Stomach (tissue), 19 donors: ENCODE measurements at places on chromosomes 6 and 20. TPM values are rescaled to one million over a fixed set of nuclear protein-coding genes. Genes with fewer than 3 reads are reported as not detected.
A peak's percentile ranks its signal among the peaks of the same experiment; 100 is the strongest.

- no peaks in the 10 kb centered on the region for H3K27me3 ChIP-seq
- DNase-seq = no peak
- peak overlapping the region; percentile 35 for H3K27ac ChIP-seq
- H3K4me1 ChIP-seq = peaks cover 21% of the 10 kb centered on the region
These were observed 29.7 kb downstream of the EIF2S2 start for GRCh38 chr20:34082232-34082887.

GRCh38 chr6:4957521-4958231, 46.2 kb downstream of the RPP40 start:
- no peak overlapping the region for H3K27ac ChIP-seq
- no peaks in the 10 kb centered on the region for H3K27me3 ChIP-seq
- no peak overlapping the region for H3K4me3 ChIP-seq
- DNase-seq = no peak
- H3K4me1 ChIP-seq = no peaks in the 10 kb centered on the region

GRCh38 chr6:16450285-16450684, 211.9 kb downstream of the GMPR start:
- peaks cover 19% of the 10 kb centered on the region for H3K4me1 ChIP-seq
- no peak overlapping the region for H3K27ac ChIP-seq
- H3K27me3 ChIP-seq = no peaks in the 10 kb centered on the region
- H3K36me3 ChIP-seq = no peaks in the 10 kb centered on the region
- no peak for DNase-seq

DNA sequence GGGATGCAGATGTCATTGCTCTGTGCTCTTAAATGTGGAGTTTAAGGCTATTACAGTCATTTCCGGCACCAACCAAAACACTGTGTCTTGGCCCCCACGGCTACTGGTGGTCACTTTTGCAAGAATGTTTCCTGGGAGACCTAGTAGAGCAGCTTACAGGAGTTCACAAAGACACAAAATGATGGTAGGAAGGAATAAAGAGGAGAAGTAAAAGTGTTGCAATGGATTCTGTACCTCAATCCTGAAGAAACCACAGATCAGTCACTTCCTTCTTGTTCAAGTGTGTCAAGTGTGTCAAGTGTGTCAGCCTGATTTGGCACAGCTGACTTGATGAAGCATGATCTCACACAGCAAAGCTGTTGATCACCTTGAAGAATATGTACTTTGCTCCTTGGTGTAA, 344.0 kb downstream of the PLCB1 start:
- no peak for DNase-seq
- no peaks in the 10 kb centered on the region for H3K36me3 ChIP-seq
- no peaks in the 10 kb centered on the region for H3K27me3 ChIP-seq
- no peak overlapping the region for H3K4me3 ChIP-seq

DNA sequence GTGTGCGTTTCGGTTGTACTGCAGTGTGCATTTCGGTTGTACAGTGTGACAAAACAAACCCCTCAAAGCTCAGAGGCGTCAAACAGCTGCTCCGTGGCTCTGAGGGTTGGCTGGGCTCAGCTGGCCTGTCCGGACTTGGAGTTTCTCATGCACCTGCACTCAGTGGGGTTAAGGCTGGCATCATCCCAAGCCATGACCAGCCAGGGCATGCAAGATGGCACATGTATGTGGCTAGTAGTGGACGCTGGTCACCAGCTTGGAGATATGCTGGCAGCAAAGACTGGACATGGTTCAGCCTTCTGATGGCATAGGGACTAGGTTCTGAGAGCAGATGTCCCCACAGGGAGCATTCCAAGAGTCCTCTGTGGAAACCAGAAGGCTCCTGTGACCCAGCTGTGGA, 187.2 kb downstream of the CDH4 start:
- no peak for DNase-seq
- H3K27ac ChIP-seq = no peak overlapping the region
- peaks cover 43% of the 10 kb centered on the region for H3K27me3 ChIP-seq
- no peak overlapping the region for H3K4me3 ChIP-seq

DNA sequence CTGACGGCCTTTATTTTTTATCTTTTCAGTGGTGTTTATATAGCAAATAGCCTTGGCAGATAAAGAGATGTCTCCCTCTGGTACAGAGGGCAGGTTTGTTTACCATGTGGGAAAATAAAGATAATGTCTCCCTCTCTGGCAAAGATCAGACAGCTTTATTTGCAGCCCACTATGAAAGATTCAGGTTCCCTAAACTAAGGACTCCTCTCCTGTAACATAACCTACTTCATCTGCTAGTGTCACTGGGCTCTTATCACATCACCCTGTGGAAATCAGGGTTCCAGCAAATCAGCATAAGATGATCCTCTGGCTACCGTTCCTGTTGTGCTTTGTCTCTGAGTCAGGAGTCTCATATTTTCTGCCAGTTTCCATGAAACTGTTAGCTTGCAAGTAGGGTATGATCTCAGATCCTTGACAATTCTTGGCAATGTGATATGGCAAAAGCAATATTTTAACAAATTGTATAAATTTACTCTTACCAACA, 3.1 kb downstream of the FBXL4 start:
- no peak for DNase-seq
- no peaks in the 10 kb centered on the region for H3K36me3 ChIP-seq
- no peak overlapping the region for H3K27ac ChIP-seq
- no peaks in the 10 kb centered on the region for H3K27me3 ChIP-seq
- H3K4me3 ChIP-seq = no peak overlapping the region

GRCh38 chr6:25035512-25036435, 100.0 kb upstream of the RIPOR2 start:
- no peak overlapping the region for H3K4me3 ChIP-seq
- H3K27me3 ChIP-seq = no peaks in the 10 kb centered on the region
- peaks cover 13% of the 10 kb centered on the region for H3K4me1 ChIP-seq
- H3K36me3 ChIP-seq = no peaks in the 10 kb centered on the region
- H3K27ac ChIP-seq = peak overlapping the region; percentile 16

GRCh38 chr6:159836718-159837490, 36.8 kb downstream of the PNLDC1 start:
- H3K27me3 ChIP-seq = no peaks in the 10 kb centered on the region
- no peak for DNase-seq
- no peaks in the 10 kb centered on the region for H3K4me1 ChIP-seq
- no peaks in the 10 kb centered on the region for H3K36me3 ChIP-seq
- H3K4me3 ChIP-seq = no peak overlapping the region

GRCh38 chr6:219019-219570, 73.2 kb upstream of the DUSP22 start:
- no peak for DNase-seq
- H3K4me3 ChIP-seq = no peak overlapping the region
- no peaks in the 10 kb centered on the region for H3K36me3 ChIP-seq
- H3K4me1 ChIP-seq = no peaks in the 10 kb centered on the region
- no peak overlapping the region for H3K27ac ChIP-seq

DNA sequence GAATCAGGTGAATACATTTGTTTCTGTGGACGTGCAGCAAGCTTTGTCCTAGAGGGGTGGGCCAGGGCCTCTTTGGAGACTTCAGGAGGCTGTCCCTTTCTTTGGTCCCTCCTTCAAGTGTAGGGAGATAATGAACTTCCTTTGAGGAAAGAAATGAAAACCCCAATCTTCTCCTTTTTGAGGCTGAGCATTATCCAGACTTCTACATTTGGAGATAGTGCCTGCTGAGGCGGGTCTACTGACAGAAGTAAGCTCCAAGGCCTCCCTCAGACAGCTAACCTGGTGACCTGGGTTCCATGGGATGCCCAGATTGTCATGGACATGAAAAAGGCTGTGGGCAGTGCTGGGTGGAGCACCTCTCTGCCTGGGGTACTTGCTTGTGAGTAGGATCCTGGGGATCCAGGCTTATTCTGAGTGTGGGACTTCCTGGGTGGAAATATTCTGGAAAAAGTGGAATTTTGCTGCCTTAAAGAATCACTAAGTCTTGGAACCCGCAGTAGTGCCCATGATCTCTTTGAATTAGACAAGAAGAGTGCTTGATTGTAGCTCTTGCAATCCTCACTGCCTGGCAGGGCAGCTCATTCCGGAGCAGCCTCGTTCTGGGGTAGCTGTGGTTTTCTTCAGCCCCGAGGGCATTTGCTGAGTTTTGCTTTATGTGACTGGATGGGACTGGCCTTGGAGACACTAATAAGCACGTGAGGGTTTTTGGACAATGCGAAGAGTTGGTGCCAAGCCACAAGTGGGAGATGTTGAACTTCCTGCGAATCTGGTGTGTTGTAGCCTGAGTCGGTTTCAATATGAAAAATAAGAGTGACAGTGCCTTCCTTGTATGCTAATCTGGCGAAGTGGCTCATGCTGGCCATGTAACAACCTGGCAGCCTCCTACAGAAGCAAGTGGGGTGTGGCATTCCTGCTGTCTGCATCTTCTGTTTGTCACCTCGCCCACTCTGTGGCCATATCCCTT, 28.1 kb downstream of the SNRNP48 start:
- no peaks in the 10 kb centered on the region for H3K36me3 ChIP-seq
- H3K27ac ChIP-seq = no peak overlapping the region
- DNase-seq = peak; percentile 38
- peaks cover 10% of the 10 kb centered on the region for H3K4me1 ChIP-seq
- H3K4me3 ChIP-seq = no peak overlapping the region

DNA sequence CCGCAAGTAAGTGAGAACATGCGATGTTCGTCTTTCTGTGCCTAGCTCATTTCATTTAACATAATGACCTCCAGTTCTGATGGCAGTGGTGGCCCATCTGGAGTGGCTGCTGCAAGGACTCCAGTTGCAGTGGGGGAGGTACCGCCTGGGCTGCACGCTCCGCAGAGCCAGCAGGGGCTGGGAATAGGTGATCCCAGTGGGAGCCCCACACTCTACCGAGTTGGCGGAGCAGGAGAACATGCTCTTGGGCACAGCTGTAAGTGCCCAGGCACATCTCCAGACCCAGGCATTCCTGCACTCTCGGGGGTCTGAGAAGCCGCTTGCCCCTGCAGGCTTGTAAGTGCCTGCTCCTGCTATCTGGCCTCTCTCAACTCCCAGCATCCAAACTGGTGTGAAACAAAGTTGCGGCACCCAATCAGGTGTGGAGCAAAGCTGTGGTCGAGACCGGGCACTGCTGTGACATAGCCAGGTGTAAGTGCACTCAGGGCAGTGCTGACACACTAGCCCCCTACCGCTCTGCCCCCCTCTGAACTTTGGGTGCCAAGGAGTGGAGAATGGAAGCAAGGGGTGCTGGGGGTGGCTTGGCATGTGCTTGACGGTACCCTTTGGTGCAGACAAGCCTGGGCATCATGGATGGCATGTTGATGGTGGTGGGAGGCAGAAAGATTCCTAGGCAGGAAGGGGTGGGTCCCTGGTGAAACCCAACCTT, 130.2 kb downstream of the HTR1B start:
- no peaks in the 10 kb centered on the region for H3K4me1 ChIP-seq
- DNase-seq = no peak
- no peak overlapping the region for H3K27ac ChIP-seq
- no peaks in the 10 kb centered on the region for H3K36me3 ChIP-seq
- H3K4me3 ChIP-seq = no peak overlapping the region

- no peak overlapping the region for H3K4me3 ChIP-seq
- peaks cover 53% of the 10 kb centered on the region for H3K4me1 ChIP-seq
- no peak overlapping the region for H3K27ac ChIP-seq
- peaks cover 40% of the 10 kb centered on the region for H3K36me3 ChIP-seq
- H3K27me3 ChIP-seq = no peaks in the 10 kb centered on the region
- DNase-seq = no peak
These were observed 6.3 kb downstream of the RRBP1 start for GRCh38 chr20:17675519-17676377.

- peaks cover 34% of the 10 kb centered on the region for H3K27me3 ChIP-seq
- H3K27ac ChIP-seq = no peak overlapping the region
- no peaks in the 10 kb centered on the region for H3K4me1 ChIP-seq
- no peak overlapping the region for H3K4me3 ChIP-seq
These were observed 17.2 kb upstream of the MAS1L start for GRCh38 chr6:29504961-29505360.

GRCh38 chr6:33903579-33903978, 99.8 kb upstream of the MLN start:
- H3K4me1 ChIP-seq = no peaks in the 10 kb centered on the region
- no peak for DNase-seq
- no peaks in the 10 kb centered on the region for H3K36me3 ChIP-seq

DNA sequence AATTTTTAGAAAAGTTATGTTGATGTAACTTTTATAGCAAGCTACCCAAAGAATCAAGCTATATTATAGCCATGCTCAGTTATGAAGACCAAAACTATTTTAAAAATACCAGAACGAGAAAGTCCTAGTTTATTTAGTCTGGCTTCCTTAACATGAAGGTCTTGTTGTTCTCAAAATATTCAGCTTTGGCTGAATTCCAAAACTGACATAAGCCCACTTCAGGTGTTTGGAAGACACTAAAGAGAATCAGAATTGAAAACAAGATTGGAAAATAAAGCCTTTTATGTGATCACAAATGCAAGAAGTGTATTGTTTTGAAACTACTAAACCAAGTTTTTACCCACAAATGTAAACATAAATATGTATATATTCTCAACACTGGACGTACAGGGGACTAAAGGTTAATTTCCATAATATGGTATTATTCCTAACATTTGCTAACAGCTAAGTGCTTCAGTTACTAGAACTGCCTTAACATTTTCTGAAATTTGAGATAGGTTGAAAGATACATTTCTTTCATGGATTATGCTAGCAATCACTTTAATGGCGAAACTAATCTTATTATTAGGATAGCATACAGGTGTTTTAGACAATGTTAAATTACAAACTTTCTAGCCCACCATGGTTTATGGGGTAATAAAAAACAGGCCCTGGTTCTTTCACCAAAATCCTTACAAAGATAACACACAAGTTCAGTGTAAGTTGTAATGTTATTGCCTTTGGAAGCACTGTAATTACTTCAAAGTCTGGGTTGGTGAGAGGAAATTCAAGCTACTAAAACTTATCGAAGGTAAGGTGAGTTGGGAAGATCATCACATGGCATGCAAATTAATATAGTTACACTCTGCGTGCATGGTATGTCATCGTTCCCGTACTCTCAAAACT, 1.6 kb downstream of the MAP3K5 start:
- no peaks in the 10 kb centered on the region for H3K36me3 ChIP-seq
- H3K4me1 ChIP-seq = peaks cover 37% of the 10 kb centered on the region
- H3K4me3 ChIP-seq = peak overlapping the region; percentile 90
- H3K27me3 ChIP-seq = no peaks in the 10 kb centered on the region
- H3K27ac ChIP-seq = peak overlapping the region; percentile 99
- DNase-seq = no peak

DNA sequence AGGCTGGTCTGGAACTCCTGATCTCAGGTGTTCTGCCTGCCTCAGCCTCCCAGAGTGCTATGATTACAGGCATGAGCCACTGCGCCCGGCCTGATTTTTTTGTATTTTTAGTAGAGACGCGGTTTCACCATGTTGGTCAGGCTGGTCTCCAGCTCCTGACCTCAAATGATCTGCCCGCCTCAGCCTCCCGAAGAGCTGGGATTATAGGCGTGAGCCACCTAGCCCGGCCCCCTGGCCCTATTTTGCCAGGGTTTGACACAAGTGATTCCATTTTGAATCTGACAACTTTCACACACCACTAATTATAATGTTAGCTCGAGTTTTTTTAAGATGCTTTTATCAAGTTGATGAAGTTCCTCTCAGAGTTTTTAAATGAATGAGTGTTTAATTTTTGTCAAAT, 25.6 kb downstream of the TTLL9 start:
- no peak overlapping the region for H3K27ac ChIP-seq
- H3K36me3 ChIP-seq = no peaks in the 10 kb centered on the region
- H3K4me1 ChIP-seq = no peaks in the 10 kb centered on the region
- no peaks in the 10 kb centered on the region for H3K27me3 ChIP-seq
- no peak for DNase-seq

- no peak for DNase-seq
- H3K27me3 ChIP-seq = no peaks in the 10 kb centered on the region
- no peak overlapping the region for H3K27ac ChIP-seq
These were observed 68.5 kb downstream of the CNKSR3 start for GRCh38 chr6:154441995-154442310.

Gene FAM110A
- 9.8 TPM for total RNA-seq

Gene TFEB
- 16.5 TPM for total RNA-seq

Gene FUT9
- total RNA-seq = 22.5 TPM

Gene PDE7B
- total RNA-seq = 10.3 TPM

Gene COX4I2
- not detected for total RNA-seq

Gene RAET1L
- total RNA-seq = not detected

Gene ANKRD66
- 0.73 TPM for total RNA-seq
